T1000 (cell line): ENCODE measurements at places on chromosomes 16 and 17.

- no peak for DNase-seq
These were observed 911.6 kb downstream of the KCNJ2 start for GRCh38 chr17:71080937-71081336.

DNA sequence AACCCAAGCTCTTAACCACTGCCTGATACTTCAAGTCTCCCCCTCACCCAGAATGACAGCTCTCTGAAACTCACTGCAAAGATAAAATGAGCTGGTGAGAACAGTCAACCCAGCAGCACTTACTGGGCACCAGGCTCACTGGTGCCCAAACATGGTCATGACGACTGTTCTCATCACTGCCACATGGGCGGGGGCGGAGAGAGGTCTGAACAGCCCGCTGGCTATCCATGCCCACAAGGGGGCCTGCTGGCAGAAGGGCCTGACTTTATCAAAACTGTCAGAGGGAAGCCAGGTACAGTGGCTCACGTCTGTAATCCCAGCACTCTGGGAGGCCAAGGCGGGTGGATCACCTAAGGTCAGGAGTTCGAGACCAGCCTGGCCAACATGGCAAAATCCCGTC, 4.0 kb downstream of the MYBBP1A start:
- no peak for DNase-seq

- no peak for DNase-seq
These were observed 2.1 kb downstream of the VAT1 start for GRCh38 chr17:43020030-43020621.

GRCh38 chr17:75683583-75683982, 16.4 kb downstream of the SAP30BP start:
- peak; percentile 28 for DNase-seq

GRCh38 chr16:78179666-78180065, 80.2 kb downstream of the WWOX start:
- DNase-seq, result no peak
